Ascending aorta (tissue), 2 donors: ENCODE measurements at places on chromosomes 4 and X. TPM values are rescaled to one million over a fixed set of nuclear protein-coding genes. Genes with fewer than 3 reads are reported as not detected.
A peak's percentile ranks its signal among the peaks of the same experiment; 100 is the strongest.

DNA sequence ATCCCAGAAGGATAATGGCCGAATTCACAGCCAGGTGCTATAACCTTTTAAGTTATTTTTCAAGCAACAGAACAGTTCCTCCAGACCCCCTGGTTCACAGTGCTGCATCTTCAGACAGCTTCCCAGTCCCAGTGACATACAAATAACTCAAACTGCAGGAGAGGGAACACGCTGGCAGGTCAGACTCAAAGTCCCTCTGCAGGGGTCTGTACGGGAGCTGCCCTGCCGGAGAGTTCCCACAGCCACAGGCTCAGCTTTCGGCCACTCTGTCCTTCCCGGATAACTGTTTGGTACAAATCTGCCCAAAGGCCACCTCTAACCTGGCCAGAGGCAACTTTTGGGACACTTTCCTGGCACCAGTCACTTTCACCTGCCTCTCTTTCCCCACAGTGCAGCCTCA, 230.2 kb downstream of the AFAP1 start:
- DNase-seq, result no peak

GRCh38 chr4:173332963-173333657, 1.0 kb downstream of the HMGB2 start:
- DNase-seq, result no peak

GRCh38 chr4:97142410-97142809, 1000.9 kb downstream of the STPG2 start:
- no peak for DNase-seq

DNA sequence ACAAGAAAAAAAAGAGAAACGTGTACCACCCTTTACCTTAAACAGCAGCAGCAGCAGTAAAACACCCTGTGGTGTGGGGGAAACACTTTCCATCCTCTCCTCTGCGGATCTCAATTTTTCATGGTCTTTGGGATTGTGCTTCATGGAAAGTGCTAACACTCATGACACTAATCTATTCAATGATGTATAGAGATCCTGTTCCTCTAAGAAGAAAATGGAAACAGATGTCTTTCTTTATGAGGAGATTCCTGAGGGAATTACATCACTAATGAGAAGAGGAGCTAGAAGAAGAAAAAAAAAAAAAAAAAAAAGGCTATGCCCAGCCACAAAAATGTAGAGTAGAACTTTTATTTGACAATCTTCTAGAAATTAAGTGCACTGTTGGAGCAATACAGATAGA, 62.9 kb upstream of the NDST3 start:
- no peak for DNase-seq

DNA sequence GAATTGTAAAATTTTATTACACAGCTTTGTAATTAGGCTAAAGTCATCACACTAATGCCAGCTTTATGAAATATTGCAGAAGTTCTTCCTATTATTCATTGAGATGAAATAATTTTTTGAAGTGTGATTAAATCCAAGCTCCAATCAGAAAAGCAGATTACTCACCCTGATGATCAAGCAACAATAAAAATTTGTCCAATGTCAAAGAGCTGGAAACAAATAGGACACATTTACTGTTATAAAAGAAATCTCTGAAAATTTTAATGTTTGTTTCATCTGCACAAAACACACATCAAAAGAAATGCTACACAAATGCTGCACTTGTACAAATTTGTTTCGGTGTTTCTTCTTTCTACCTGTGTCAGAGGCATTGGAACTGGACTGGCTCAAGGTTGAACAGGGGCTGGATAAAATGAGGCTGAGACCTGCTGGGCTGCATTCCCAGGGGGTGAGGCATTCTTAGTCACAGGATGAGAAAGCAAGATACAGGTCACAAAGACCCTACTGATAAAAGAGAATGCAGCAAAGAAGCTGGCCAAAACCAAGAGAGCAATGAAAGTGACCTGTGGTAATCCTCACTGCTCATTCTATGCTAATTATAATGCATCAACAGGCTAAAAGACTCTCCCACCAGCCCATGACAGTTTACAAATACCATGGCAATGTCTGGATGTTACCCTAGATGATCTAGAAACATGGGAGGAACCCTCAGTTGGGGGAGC, 78.3 kb downstream of the GASK1B start:
- DNase-seq, result no peak

- DNase-seq, result no peak
Measured at GRCh38 chrX:38986586-38986985, 185.3 kb downstream of the MID1IP1 start.

DNA sequence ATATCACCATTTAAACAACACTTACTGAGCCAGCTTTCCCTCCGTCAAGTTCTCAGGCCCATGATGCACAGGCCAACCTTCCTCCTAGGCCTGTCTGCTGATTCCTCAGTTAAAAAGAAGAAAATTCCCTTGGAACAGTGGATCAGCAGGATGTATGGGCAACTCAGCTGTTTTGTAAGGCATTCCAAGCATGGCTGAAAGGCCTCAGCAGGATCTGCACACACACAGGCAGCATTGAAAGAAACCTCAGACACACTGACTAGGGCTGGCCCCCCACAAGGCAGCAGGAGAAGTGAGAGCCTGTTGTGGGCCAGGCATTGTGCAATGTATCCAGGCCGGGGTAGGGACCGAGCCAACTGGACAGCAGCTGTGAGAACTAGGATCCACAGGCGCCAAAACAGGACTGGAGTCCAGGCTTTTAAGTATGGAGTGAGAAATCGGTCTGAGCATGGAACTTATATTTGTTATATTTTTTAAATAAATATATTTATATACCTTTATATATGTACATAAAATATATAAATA, 171.4 kb downstream of the NWD2 start:
- no peak for DNase-seq

- DNase-seq, result peak; percentile 22
Measured at GRCh38 chr4:6492027-6492590, 19.7 kb upstream of the PPP2R2C start.

DNA sequence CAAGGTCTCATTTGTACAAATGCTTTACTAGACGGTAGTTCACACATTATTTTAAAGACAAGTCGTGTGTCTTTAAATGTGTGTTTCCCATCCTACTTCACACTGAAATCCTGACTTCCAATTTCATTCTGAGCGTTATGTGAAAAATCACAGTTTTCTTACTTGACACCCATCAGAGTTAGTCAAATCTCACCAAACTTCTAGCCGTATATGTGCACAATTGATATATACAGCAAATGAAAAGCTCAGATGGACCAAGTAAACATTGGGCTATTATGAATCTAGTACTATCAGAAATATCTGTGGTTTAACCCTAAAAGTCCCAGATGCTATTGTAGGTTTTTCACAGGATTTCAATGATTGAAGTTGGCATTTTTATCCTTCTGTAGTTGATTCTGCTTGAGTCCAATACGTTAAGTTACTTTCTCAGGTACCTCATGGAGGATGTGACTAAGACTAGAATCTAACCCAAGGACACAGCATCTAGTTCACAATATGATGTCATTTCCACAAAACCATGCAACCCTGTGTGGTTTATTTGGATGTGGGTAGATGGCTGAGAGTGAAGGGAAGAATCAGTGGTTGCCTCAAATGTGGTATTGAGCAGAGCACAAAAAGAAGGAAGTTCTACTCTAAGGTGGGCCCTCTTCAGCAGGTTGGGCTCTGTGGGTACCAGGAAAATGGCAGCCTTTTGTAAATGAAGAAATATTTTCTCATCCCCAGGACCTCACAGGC, 22.1 kb upstream of the TRIM60 start:
- no peak for DNase-seq

DNA sequence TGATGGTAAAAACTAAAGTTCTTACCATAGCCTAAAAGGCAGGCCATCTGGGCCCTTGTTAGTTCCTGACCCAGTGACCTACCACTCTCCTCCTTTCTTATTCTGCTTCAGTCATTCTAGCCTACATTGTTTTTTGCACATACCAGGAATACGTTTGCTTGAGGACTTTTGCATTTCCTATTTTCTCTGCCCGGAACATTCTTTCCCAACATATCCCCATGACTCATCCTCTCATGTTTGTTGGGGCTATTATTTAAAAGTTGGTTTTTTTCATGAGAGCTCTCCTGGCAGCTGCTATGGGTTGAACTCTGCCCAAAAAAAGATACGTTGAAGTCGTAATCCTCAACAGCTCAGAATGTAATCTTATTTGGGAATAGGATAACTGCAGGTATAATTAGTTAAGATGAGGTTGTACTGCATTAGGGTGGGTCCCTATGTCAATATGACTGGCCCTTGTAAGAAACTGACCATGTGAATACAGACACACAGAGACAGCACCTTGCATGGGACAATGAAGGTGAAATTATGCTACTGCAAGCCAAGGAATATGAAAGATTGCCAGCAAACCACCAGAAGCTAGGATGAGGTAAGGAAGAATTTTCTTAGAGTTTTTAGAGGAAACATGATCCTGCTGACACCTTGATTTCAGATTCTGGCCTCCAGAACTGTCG, 138.3 kb upstream of the PDHA2 start:
- DNase-seq, result no peak

- DNase-seq, result no peak
Measured at GRCh38 chr4:653080-653821, 20.8 kb downstream of the ATP5ME start.

- DNase-seq, result no peak
Measured at GRCh38 chr4:147334478-147334877, 146.4 kb upstream of the EDNRA start.

GRCh38 chr4:19368800-19369199, 882.9 kb upstream of the SLIT2 start:
- DNase-seq, result no peak

- DNase-seq, result no peak
Measured at GRCh38 chr4:189530848-189531247, 409.8 kb upstream of the FRG1 start.

DNA sequence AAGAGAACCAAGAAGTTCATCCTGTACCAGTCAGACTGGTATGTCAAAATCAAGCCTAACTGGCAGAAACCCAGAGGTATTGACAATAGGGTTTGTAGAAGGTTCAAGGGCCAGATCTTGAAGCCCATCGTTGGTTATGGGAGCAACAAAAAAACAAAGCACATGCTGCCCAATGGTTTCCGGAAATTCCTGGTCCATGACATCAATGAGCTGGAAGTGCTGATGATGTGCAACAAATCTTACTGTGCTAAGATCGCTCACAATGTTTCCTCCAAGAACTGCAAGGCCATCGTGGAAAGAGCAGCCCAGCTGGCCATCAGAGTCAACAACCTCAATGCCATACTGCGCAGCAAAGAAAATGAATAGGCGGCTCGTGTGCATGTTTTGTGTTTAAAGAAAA, 172.7 kb upstream of the MED14 start:
- no peak for DNase-seq

Gene CHRNA9
- total RNA-seq, result not detected

Gene FABP2
- total RNA-seq, result not detected

Gene ZFP92
- 0.96 TPM for total RNA-seq

Gene PFKFB1
- total RNA-seq, result not detected

Gene ADGRG4
- total RNA-seq, result 0.75 TPM

Gene HHIP
- 2.2 TPM for total RNA-seq

Gene CCDC120
- total RNA-seq, result 0.11 TPM

Gene TEX13D
- not detected for total RNA-seq
